ENCODE measurements at places on chromosomes 12 and 14. TPM values are rescaled to one million over a fixed set of nuclear protein-coding genes. Genes with fewer than 3 reads are reported as not detected.

DNA sequence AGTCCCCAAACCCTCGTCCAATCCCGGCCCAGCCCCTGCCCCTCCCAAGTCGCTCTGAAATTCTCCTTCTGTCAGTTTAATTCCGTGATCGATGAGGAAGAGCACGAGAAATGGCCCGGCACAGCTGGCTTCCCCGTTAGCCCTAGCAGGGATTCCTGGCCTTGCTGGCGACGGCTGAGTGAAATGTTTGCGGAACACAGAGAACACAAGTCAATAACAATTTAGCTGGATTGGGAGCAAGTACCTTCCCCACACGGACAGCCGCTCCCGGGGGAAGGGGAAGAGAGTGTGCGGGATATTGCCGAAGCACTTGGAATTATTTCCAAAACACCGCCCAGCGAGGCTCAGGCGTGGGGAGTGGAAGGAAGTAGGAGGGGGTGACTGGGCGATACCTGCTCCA, 134.6 kb downstream of the RBM19 start:
- H3K27me3 ChIP-seq, result no peaks in the 10 kb centered on the region
- no peak for DNase-seq
- H3K36me3 ChIP-seq, result peaks cover 2% of the 10 kb centered on the region
- H3K4me1 ChIP-seq, result no peaks in the 10 kb centered on the region
- no peak overlapping the region for H3K27ac ChIP-seq
- no peak overlapping the region for H3K4me3 ChIP-seq

DNA sequence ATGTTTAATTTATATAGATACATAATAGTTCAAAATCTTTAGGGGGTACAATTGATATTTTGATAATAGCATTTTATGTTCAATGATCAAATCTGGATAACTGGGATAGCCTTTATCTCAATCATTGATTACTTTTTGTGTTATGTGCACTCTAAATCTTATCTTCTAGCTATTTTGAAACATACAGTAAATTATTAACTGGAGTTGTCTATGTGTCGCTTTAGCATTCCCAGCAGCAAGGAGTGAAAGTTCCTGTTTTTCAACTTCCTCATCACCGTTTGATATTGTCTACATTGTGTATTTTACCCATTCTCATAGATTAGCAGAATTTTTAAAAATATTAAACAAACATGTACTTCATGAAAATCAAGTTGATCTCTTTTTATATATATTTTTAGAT, 1207.4 kb downstream of the TMEM121 start:
- H3K27ac ChIP-seq, result no peak overlapping the region
- no peaks in the 10 kb centered on the region for H3K27me3 ChIP-seq
- no peaks in the 10 kb centered on the region for H3K36me3 ChIP-seq
- no peak overlapping the region for H3K4me3 ChIP-seq
- no peaks in the 10 kb centered on the region for H3K4me1 ChIP-seq

DNA sequence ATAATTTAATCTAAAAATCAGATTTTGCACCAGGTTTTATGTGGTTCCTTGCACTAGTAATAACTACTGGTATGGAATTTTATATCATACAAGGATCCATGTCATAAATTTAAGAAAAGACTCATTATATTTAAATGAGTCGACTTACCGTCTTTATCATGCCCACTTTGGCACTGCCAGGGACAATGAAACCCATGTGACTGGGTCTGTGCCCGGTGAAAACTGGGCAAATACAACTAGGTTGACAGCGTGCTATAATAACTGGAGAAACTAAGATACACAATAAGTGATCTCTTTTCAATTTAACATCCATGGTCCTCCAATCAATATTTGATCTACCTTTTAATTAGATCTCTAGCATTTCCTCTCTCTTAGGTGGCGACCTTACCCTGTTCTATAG, 64.5 kb downstream of the ACADS start:
- DNase-seq, result no peak
- H3K4me1 ChIP-seq, result no peaks in the 10 kb centered on the region
- no peak overlapping the region for H3K4me3 ChIP-seq

Gene TAS2R10
- total RNA-seq, result 0.22 TPM
